ENCODE measurements at places on chromosomes 2 and 18.

GRCh38 chr2:46769809-46770208 is 145.8 kb downstream of the MCFD2 start:
- no peak for DNase-seq

GRCh38 chr18:44579028-44579702 is 101.5 kb upstream of the SETBP1 start:
- DNase-seq = no peak

DNA sequence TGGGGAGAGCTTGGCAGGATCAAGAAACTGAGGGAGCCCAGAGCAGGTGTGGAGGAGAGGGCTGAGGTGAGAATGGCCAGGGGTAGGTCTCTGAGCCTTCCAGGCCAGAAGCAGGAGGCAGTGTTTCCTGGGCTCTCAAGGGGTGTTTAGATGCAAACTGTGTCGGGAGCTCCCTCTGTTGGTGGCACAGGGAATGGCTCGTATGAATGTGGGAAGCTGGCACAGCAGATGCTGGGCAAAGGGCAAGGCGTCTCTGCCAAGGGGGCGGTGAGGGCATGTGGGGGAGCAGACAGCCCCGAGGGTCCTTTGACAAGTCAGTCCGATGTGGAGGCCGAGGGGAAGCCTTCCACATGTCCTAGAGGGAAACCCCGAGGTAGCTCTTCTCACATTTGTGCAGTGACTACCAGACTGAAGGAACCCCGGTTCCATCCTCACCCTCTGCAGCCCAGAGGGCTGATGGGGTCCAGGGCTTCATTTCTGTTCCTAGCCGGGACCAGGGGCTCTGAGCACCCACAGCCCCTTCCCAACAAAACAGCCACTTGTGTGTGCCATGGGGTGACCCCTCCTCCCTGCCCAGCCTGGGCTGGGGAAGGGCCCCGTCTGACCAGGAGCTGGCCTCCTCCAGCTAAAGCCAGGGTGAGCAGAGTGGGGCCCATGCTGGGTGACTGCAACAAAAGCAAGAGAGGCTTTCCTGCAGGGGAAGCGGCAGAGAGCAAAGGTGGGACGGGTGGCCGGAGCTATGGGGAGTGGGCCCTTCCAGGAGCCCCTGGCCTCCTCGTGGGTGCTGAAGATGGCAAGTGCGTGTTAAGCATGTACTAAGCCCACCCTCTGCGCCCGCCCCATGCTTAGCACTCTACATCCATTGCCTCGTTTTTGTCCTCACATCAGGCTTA is 103.4 kb downstream of the SEPTIN10 start:
- DNase-seq = peak; percentile 52

DNA sequence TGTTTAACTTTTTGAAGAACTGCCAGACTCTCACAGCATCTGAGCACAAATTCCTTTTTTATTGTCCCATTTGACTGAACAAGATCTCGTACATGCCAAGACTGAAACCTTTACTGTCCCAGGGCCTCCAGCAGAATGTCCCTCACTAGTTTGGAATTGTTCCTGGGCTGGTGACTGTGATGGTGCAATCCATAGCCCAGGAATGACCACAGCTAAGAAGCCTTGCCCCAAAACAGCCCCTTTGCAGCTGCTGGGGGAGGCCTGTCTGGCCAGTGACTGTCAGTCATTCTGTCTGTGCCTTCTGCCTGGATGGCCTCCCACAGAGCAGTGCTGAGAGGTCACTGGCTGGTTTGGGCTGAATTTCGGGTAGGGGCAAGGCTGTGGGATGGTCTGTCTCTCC is 184.5 kb upstream of the MSH6 start:
- no peak for DNase-seq

- no peak for DNase-seq
These were observed 23.7 kb downstream of the CCDC88A start for GRCh38 chr2:55395724-55396605.

DNA sequence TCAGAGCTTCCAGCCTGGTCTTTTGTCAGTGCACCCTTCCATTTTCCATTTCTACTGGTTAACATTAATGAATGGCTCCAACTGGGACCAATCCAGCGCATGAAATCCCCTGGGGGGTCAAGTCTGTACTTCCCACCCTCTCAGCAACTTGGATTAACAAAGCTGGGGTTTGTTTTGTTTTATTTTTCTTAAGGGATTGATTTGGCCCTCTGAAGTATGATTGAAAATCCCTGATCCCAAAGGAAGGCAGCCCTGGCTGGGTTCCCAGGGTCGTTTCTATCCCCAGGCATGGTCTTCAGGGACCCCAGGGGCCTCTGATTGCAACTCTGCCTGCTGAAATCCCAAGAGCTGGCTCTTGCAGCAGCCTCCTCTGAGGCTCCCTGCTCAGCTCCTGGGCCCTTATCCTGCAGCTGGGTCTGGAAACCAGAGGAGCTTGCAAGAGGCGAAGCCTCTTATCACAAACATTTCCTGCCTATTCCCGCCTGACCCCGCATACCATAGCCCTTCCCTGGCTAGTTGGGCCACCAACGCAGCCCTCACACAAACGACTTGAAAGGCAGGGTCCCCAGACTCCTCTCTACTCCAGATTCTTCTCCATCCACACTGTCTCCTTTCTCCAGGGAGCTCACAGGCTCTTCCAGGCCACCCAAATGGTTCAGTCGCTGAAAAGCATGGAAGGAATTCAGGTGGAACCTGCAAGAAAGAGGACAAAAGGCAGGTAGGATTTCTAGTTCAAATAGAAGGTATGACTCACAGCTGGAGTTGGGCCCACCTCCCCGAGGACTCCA is 109.7 kb upstream of the PKDCC start:
- DNase-seq = no peak

DNA sequence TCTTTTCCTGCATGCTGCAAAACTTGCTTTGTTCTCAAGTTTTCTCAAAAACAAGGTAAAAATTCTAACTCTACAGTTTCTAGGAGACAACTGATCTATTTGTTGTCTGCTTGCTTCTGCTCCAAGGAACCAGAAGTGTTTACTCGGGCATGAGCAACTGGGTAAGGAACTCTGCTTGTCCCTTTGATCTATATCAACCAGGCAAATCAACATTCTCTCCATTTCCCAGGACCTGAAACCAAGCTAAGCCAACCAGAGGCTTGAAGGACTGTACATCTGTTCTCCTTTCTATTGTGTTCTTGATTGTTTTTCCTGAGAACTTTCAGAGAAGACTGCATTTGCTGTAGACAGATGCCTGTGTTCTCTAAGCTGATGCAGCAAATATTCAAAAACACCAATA is 335.0 kb upstream of the KCNH7 start:
- no peak for DNase-seq

- DNase-seq = no peak
These were observed 64.8 kb downstream of the CALCRL start for GRCh38 chr2:187383043-187383800.

DNA sequence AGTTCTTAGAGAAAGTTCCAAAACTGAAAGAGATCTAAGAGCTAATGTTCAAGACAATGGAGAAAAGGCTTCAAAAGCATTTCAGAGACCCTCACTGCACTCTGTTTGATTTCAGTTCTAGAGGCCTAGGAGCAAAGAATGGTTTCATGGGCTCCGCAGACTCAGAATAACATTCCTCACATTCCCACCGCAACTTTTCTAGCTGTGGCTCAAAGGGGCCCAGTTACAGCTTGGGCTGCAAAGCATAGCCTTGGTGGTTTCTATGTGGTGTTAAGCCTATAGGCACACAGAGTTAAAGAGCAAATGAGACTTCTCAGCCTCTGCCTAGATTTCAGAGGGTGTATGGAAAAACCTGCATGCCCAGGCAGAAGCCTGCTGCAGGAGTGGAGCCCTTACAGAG is 73.0 kb downstream of the FSIP2 start:
- DNase-seq = no peak

DNA sequence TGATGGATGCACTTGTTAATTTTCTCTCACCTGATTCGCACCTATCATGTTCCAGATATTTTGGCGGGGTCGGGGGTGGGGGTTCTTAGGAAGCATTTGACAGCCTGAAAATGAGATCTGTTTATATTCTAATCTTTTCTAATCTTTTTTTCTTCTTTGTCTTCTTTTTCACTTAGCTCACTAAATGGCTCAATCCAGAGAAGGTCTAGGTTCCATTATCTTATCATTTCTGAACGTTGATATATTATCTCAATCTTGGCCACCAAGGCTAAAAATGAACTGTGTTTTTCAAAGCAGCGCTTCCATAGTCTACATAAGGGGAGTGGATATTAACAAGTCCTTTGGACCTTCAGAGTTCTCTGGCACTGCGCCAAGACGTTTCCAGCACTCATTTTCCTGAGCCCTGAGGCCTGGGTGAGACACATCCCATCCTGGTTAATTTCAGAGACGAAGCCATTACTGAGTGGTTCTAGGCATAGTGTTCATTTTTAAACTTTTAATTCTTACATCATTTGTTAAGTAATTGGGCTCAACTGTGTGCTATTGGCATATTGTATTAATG is 229.0 kb downstream of the SOX11 start:
- DNase-seq = no peak

DNA sequence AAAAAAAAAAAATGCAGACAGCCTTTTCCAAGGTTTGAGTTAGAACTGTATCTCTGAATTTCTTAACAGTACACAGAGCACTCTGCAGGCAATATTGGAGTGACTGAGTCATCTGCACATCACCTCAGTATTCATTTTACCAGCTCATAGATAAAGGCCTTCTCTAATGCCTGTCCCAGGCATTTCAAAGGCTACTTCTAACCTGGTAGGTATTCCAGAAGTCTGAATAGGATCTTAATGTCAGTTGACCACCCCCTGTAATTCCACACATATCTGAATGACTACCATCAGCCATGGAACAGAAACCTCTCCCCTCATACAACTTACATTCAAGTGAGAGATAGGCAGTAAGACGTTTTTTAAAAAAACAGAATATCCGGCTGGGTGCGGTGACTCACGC is 9.0 kb downstream of the METTL21A start:
- no peak for DNase-seq

GRCh38 chr2:172433144-172433543 is 5.8 kb downstream of the ITGA6 start:
- DNase-seq = no peak

Measured in stimulated activated CD8-positive, alpha-beta memory T cell treated with anti-CD3 and anti-CD28 coated beads, Interleukin-15, amount 100 ng/mL, for 48 hours (primary cell).